ENCODE measurements at places on chromosomes 13 and 19.
A peak's percentile ranks its signal among the peaks of the same experiment; 100 is the strongest.

GRCh38 chr13:40597735-40598365 is 68.6 kb downstream of the FOXO1 start:
- no peak for DNase-seq

GRCh38 chr13:29284726-29285125 is 310.8 kb downstream of the SLC7A1 start:
- DNase-seq, result no peak

- no peak for DNase-seq
These were observed 2.0 kb downstream of the RNF113B start for GRCh38 chr13:98175043-98175442.

DNA sequence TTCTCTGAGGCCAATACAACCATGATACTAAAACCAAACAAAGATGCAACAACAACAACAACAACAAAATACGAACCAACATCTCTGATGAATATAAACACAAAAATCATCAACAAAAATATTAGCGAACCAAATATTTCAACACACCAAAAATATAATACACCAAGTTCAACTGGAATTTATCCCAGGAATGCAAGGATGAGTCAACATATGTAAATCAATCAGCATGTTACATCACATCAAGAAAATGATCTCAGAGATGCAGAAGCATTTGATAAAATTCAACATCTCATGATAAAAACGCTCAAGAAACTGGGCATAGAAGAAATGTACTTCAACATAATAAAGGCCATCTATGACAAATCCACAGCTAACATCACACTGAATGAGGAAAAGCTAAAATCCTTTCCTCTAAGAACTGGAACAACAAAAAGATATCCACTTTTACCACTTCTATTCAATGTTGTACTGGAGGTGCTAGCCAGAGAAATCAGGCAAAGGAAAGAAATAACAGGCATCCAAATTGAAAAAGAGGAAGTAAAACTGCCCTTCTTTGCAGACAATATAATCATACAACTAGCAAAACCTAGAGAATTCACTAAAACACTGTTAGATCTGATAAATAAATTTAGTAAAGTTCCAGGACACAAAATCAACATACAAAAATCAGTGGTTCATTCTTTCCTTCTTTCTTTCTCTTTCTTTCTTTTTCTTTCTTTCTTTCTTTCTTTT is 2448.7 kb upstream of the PCDH20 start:
- DNase-seq, result no peak

GRCh38 chr19:4557971-4558941 is 1.2 kb downstream of the SEMA6B start:
- peak; percentile 79 for DNase-seq

DNA sequence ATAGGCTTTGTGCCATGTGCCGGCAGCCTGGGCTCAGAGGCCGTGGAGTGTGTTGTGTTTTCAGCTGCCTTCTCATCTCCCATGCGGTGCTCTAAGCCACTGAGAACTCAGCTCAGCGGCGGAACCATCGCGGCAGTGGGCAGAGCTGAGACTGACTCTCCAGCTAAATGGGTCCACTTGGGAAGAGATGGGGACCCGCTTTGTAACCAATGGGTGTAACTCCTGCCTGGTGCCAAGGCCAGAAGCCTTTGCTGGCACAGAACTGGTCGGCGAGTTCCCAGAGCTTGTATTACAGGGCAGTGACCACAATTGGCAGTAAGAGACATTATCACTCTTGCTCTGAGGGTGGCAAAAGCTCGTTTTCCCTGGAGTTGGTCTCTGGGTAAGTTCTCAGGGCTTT is 183.0 kb downstream of the STK24 start:
- no peak for DNase-seq

DNA sequence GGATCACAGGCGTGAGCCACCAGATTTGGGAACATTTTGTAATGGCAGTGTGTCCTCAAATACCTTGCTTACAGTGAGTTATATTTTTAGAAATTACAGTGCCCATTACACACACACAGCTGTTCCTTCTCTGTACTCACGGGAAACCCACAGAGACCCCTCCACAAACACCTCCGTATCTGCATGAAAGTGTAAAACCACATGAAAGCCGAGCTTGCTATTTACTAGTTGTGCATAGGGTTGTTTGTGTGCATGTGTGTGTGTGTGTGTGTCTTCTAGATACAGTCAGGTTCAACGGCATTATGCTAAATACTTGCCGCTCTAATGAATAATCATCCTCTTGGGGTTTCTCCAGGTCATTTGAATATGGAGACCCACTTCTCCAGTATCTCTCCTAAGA is 22.3 kb upstream of the LILRA2 start:
- DNase-seq, result no peak

DNA sequence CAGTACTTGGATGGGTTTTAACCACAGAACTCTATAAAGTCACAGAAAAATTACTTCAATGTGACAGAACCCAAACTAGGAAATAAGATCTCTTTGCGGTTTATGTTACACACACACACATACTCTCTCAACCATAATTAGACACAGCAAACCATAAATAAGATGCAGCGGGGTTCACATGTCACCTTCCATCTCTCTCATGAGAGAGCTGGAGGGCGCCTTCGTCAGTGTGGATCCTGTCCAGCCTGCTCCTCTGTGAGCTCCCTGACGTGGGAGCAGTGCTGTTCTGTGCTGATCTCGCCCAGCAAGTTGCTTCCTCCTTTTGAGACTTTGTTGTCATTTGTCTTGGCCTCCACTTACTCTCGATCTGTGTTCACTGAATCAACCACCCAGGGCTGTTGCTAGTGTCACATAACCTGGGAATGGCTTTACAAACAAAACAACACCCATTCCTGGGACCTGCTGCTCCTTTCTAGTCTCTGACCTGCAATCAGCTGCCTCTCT is 204.9 kb upstream of the KL start:
- DNase-seq, result no peak

GRCh38 chr13:58852076-58852475 is 1220.5 kb downstream of the PCDH17 start:
- no peak for DNase-seq

- no peak for DNase-seq
These were observed 11.0 kb downstream of the ZNF665 start for GRCh38 chr19:53182202-53182601.

DNA sequence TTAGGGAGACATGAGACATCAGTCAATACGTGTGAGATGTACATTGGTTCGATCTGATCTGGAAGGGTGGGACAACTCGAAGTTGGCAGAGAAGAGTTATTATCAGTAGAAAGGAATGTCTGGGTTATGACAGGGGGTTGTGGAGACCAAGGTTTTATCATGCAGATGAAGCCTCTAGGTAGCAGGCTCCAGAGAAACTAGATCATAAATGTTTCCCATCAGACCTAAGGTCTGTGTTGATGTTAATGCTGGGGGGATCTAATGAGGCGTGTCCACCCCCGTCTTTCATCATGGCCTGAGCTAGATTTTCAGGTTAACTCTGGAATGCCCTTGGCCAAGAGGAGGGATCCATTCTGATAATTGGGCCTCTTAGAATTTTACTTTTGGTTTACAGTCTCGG is 187.0 kb upstream of the KL start:
- no peak for DNase-seq

GRCh38 chr13:73777134-73777533 is 357.1 kb downstream of the KLF12 start:
- DNase-seq, result no peak

DNA sequence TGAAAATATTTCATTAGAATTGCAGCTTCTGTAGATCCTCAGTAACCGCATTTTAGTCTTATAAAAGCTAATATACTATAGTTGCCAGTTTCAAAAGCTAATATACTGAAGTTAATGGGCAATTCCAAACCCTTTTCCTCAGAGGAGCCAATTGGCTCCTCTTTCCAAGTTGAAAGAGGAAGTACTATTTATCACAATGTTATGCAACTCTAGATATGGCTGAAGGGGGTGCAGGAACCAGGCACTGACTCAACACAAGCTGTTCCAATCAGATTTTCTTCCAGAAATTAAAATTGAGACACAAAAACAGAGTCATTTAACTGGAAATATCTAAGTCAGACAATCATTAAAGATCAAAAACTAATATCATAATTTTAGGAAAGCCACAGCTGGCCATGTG is 258.9 kb downstream of the PCDH20 start:
- no peak for DNase-seq

DNA sequence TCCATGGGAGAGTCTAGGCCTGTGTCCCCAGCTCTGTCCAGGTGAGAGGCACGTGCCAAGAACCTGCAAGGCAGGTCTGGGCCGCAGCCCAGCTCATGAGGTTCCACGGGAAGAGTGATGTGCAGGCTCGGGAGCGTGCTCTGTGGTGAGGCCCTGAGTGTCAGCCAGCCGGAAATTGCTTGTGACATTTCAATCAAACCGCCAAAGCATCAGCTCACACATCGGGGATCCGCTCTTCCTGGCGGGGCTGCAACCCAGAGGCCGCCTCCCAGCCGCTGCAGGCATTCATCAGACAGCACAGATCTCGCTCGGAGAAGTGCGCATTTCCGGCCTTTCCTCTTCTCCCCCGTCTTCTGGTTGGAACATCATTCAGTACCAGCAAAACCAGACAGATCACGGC is 109.3 kb downstream of the KDM4B start:
- DNase-seq, result no peak

DNA sequence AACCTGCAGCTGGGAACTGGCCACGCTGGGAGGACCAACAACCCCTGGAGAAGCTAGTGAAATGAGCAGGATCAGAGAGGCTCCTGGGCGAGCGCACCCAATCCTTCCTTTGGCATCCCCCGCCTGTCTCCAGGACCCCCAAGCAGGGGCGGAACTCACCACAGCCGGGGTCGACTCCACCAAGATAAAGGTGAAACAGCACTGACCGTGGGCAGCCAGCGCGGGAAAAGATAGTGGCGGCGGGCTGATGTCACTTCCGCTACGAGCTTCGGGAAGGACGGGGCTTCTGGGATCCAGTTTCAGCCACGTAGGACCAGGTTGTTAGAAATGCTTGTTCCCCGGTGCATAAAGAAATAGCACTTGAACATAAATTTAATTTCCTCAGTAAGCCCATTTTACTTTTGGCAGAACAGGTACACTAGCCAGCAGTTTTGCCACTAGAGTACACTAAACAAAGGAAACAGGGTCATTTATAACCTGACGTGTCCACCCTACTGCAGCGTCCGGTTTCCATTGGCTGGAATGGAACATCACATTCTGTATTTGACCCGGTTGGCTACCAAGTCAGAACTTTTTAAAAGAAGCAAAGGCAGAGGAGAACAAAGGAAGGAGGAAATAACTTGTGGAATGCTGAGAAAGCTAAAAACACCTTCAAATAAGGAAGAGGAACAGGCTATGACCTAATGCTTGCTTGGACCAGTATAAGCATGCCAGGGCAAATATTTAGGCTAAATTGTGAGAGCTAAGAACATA is 25.5 kb upstream of the ZNF562 start:
- DNase-seq, result no peak

GRCh38 chr13:44159633-44160279 is 213.9 kb upstream of the SERP2 start:
- DNase-seq, result no peak

GRCh38 chr19:56900573-56901097 is 60.1 kb upstream of the PEG3 start:
- DNase-seq, result no peak

- peak; percentile 86 for DNase-seq
These were observed 12.4 kb downstream of the SNRNP70 start for GRCh38 chr19:49097453-49098288.

DNA sequence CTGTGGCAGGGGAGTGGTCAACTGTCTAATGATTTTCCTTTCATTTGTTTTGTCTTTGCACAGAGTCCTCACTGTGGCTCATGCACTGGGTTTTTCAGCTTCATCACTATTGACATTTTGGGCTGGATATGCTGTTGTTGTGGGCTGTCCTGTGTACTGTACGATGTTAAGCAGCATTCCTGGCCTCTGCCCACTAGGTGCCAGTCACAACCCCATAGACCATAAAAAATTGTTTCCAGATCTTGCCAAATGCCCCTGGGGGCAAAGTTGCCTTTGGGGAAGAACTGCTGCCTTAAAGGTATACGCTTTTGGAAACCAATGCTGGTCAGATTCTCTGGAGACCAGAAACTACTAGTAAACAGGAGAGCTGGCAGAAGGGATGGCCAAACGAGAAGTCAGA is 310.4 kb downstream of the SPRY2 start:
- DNase-seq, result peak; percentile 69

DNA sequence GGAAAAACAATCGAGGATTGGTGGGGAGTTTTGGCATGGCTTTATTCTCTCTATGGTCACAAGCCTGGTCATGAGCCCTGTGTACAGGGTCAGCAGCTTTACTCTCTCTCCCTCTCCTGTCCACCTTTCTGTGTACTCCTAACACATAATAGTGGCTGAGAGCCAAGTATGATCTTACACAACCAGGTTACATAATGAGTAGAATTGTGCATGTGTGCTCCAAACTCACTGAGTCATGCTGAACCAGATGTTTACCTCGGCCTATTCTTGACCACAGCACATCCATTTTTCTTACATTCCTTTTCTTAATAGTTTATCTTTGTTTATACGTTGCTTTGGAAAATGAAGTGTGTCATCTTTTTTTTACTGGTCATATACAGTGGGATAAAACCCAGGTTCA is 53.1 kb downstream of the ZNF254 start:
- DNase-seq, result peak; percentile 71

GRCh38 chr13:46134961-46135522 is 30.2 kb upstream of the CPB2 start:
- no peak for DNase-seq

GRCh38 chr19:2476451-2477140 is 669 bp downstream of the GADD45B start:
- peak; percentile 67 for DNase-seq

- no peak for DNase-seq
These were observed 21.4 kb downstream of the MAP2K2 start for GRCh38 chr19:4102339-4103079.

DNA sequence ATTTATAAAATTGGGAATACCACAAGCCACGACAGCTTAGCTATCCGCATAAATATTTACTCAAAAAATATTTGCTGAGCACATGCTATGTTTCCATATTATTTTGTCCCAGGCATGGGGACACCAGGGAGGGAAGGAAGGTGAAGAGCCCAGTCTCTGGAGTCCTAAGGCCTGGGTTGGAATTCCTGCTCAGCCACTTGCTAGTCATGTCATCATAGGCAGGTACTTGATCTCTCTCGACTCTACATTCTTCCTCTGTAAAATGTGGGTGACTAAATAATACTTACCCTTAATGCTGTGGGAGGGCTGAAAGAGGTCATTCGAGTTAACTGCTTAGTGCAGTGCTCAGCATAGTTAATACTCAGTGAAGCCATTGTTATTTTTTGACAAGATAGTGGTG is 4.3 kb upstream of the RNASEH2B start:
- DNase-seq, result no peak

- DNase-seq, result no peak
These were observed 357.4 kb downstream of the TDRD3 start for GRCh38 chr13:60754211-60755090.

GRCh38 chr13:38582133-38582532 is 104.7 kb upstream of the FREM2 start:
- DNase-seq, result peak; percentile 56

- DNase-seq, result no peak
These were observed 83.4 kb downstream of the MRPL57 start for GRCh38 chr13:21259571-21260455.

- no peak for DNase-seq
These were observed 4.2 kb upstream of the GP6 start for GRCh38 chr19:55042344-55042678.

DNA sequence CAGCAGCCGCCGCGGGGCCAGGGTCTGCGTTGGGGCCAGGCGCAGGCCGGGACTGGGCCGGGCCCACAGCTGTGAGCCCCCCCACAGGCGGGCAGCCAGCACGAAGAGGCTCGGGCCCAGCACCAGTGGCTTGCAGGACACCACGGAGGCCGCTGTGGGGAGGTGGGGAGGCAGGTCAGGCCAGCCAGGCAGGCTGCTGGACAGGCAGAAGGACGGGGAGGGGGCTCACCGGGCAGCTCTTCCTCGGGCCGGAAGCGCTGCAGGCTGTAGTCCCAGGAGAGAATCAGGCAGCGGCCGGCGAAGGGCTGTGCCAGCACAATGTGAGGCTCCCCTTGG is 8.3 kb downstream of the LGI4 start:
- no peak for DNase-seq
